ENCODE measurements at places on chromosomes 3 and 15.

GRCh38 chr3:44883213-44883955 lies 9.0 kb downstream of the TGM4 start:
- DNase-seq, result no peak

GRCh38 chr3:107206141-107206540 lies 171.1 kb upstream of the CCDC54 start:
- no peak for DNase-seq

- DNase-seq, result no peak
These were observed 13.6 kb upstream of the LTF start for GRCh38 chr3:46478341-46478740.

GRCh38 chr3:103906304-103906703 lies 1460.4 kb upstream of the ALCAM start:
- DNase-seq, result no peak

DNA sequence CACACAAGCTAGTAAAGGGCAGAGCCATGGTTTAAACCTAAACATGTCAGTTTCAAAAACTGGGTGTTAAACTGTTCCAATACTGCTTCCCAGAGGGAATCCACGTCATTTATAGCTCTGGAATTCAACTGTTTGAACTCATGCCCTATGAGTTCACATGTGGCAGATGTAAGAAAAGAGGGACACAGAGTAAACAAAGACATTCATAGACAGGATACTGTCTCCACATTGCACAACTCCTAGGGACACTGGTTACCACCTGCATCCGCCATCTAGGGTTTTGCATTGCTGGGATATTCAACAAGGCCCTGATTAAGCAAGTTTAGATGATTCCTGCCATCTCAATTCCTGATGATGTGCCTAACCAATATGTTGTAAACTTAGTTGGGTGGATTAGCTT lies 134.1 kb upstream of the COL8A1 start:
- no peak for DNase-seq

GRCh38 chr3:109806929-109807328 lies 469.6 kb upstream of the DPPA4 start:
- DNase-seq, result no peak

- no peak for DNase-seq
These were observed 82.8 kb downstream of the CHL1 start for GRCh38 chr3:279325-279724.

DNA sequence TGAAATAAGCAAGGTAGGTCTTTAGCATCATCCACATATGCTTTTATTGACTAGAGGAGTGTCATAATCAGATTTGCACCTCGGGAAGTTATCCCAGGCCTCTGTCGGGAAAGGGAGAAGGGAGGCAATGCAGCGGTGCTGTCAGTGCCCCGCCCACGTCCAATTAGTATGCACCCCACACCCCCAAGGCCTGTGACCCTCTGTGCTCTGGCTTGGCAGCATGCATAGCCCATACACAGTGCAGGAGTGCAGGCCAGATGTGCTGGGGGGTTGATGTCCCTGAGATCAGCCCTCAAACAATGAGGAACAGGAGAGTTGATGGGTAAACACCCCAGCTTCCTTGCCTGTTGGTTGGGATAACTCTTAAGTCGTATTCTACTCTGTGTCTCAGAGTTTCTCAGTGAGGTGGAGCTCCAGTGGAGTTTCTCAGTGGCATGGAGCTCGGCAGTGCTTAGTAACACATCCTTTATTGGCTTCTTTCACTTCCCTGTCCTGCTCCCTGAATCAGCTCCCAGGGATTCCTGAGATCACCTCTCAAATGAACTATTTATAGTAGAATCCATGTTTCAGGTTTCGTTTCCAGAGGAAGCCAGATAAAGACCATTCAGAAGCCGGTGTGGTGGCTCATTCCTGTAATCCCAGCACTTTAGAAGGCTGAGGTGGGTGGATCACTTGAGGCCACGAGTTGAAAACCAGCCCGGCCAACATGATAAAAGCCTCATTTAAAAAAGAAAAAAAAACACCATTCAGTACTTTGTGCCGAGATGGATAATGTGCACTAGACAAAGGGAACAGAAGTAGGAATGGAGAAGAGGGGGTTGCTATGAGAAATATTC lies 26.7 kb upstream of the NDUFB4 start:
- DNase-seq, result no peak

GRCh38 chr3:186682812-186683211 lies 17.0 kb downstream of the HRG start:
- no peak for DNase-seq

DNA sequence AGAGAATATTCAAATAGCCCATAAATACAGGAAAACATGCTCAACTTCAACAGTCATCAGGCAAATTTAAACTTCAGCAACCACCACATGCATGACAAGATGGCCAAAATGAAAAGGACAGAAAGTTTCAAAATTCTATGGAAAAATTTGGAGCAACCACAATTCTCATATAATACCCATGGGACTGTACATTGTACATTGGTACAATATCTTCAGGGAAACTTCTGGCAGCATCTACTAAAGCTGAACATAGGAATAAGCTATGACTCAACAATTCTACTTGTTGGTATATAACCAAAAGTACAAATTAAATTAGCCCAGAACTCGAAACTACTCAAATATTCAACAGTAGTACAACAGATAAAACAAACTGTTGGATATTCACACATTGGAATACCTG lies 847.6 kb downstream of the TBL1XR1 start:
- DNase-seq, result no peak

DNA sequence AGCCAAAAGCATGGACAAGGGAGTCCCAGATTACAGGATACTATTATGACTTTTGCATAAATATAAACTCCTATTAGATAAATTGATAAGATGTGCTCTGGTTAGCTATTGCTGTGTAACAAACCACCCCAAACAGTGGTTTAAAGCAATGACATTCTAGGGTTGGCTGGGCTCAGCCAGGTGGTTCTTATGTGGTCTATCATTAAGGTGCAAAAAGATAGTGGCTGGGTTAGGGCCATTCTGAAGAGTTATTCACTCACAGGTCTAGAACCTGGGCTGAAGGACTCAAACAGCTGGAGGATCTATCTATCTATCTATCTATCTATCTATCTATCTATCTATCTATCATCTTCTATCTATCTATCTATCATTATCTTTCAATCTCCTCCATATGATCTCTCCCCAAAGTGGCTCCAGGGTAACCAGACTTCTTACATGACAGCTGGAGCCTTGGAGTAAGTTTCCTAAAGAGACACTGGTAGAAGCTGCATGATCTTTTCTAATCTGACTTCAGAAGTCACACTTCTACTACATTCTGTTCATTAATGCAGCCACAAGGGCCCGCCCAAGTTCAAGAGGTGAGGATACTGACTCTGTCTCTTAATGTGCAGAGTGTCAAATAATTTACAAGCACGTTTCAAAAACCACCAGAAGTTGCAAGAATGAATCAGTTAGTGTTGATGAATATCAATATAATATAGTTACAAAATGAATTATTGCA lies 74.9 kb upstream of the XCR1 start:
- no peak for DNase-seq

- no peak for DNase-seq
These were observed 14.7 kb upstream of the RYR3 start for GRCh38 chr15:33296050-33296449.

DNA sequence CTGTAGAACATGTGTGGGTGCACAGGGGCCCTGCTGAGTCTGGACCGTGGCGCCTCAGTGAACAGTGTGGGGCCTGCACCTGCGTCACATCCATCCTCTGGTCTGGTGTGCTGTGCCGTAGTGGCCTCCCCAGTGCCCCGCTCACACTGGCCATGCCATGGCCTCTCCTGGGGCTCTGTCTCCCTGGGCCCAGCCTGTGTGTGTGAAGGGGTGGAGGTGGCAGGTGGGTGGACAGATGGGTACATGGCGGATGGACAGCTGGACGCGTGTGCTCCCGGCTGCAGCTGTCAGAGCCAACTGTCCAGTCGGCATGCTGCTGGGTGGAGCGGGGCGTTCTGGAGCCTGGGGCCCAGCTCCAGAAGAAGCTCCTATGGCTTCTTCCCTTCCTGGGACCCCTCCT lies 17.8 kb downstream of the PLXNA1 start:
- DNase-seq, result no peak

- DNase-seq, result no peak
These were observed 108.9 kb downstream of the ATG7 start for GRCh38 chr3:11381141-11381540.

GRCh38 chr3:12897381-12898289 lies 56.3 kb upstream of the RPL32 start:
- DNase-seq, result no peak

DNA sequence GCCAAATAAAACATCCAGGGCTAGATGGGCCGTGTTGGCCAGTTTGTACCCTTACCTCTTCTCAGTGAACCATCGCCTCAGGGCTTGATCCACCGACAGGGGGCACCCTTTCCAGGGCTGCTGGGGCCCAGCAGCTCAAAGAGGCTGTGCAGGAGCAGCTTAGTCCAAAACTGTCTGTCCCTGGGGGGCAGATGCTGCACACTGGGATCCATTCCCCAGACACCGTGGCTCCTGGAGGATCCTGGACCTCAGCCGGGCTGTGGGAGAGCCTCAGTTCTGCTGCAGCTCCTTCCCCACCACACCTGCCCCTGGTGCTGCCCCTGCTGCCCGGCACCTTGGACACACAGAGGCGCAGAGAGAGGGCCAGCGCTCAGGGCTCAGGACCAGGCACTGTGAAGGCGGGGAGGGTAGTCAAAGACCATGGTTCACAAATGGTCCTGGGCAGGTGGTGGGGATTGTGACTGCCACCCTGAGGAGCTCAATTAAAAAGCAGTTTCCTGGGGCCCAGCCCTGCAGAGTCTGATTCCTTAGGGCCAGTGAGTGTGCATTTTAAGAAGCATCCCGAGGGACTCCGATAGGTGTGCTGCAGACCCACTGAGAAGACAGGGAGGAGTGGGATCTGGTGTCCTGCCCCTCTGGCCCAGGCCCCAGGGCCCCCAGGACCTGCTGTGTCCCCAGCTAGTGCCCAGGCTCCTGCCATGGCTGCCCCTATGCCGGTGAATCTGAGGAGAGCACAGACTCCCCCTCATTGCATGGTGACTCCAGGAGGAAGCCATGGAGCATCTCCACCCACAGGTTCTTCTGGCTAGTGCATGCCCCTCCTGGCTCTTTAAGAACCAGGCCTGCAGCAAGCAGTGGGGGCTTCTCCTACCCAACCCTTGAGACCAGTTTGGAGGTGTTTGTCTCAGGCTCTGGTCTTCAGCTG lies 86.5 kb upstream of the PRR20G start:
- peak; percentile 5 for DNase-seq

DNA sequence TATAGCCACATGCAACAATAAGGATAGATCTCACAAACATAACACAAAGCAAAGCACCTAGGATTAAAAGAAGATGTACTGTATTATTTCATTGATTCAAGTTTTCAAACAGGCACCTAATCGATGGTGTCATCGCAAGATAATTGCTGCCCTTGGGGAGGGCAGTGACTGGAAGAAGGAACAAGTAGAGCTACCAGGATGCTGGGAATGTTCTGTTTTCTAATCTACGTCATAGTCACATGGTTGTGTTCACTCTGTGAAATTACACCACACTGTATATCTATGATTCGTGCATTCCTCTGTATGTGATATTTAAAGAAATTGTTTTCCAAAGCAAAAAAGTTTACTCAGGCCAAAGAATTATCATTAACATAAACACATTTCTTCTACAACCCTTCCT lies 236.6 kb downstream of the FGF12 start:
- no peak for DNase-seq

GRCh38 chr15:57559875-57560274 lies 31.8 kb upstream of the MYZAP start:
- peak; percentile 71 for DNase-seq

GRCh38 chr3:13299531-13300155 lies 120.5 kb downstream of the NUP210 start:
- no peak for DNase-seq

- DNase-seq, result no peak
These were observed 77.8 kb upstream of the TAMM41 start for GRCh38 chr3:11924518-11924917.

GRCh38 chr3:52834871-52835501 lies at the start of gene MUSTN1:
MUSTN1 (minus strand) TSS chr3:52835019; CDS start chr3:52834948, 71 bp downstream.
- DNase-seq, result peak; percentile 28

GRCh38 chr3:64384561-64384960 lies 159.3 kb upstream of the PRICKLE2 start:
- no peak for DNase-seq

- no peak for DNase-seq
These were observed 31.9 kb downstream of the RAD18 start for GRCh38 chr3:8931342-8931741.

DNA sequence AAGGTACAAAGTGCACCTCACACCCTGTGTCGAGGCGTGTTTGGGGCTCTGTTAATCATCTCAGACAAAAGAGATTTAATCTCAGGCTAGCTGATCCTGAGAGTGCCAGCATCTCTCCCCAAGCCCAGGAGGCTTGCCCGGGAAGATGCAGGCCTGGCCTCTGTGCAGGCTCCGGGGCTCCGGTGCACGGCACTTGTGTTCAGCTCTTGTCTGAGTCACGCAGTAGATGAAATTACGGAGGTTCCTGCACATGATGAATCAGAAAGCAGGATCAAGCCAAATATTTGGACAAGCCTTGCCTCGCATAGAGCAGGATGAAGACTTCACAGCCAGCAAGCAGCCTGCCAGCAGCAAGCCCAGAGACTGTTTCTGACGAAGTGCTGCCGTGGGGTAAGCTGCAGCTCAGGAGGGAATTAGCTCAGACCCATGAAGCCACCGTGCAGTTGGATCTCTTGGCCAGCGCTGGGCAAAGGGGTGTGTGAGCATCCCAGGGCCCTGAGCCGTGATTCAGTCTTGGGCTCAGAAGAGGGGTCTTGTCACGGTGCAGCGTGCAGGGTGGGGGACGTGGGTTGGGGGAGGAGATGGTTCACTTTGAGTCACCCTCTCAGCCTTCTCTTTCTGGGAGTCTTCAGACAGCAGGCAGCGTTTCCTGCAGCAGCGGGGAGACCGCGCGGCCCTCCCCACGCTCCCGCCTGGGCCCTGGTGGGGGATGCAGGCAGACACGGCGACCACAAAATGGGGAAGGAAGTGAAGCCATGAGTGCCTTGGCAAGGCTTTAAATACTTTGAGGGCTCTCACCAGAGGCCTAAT lies 89.2 kb upstream of the MEF2A start:
- peak; percentile 44 for DNase-seq

DNA sequence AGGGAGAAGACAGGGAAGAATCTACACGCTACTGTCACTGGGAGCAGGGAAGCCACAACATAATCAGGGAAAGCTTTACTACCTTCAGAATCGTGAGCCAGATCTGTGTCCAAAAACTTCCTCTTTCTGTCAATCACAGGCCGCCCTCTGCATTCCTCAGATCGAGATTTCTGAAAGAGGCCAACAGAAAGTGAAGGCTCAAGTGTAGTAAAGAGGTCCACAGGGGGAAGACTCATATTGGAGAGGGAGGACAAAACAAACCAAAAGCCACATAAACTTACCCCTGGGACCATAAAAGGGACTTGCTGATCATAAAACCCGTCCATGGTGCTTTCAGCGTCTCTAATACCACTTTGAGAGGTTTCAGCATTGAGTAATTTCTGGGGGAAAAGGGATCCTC lies 3.3 kb downstream of the ETV5 start:
- no peak for DNase-seq

DNA sequence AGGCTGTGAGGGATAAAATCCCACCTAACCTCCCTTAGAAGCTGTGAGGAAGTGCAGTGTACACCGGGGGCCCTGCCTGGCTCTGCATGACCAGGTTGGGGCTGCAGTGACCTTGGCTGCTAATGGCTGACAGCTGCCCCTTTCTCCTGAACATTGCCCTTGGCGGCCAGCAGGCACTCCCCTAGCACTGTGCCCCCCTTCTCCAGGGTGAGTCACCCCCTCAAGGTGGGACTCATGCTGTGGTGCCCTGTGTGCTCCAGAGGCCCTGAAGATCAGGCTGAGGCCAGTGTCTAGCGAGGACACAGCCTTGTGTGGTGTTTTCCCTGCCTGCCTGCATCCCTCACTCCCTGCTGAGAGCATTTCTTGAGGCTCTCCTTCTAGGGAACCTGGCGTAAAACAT lies 21.0 kb upstream of the FGD5 start:
- no peak for DNase-seq
